ENCODE measurements at places on chromosomes 12 and 14.

DNA sequence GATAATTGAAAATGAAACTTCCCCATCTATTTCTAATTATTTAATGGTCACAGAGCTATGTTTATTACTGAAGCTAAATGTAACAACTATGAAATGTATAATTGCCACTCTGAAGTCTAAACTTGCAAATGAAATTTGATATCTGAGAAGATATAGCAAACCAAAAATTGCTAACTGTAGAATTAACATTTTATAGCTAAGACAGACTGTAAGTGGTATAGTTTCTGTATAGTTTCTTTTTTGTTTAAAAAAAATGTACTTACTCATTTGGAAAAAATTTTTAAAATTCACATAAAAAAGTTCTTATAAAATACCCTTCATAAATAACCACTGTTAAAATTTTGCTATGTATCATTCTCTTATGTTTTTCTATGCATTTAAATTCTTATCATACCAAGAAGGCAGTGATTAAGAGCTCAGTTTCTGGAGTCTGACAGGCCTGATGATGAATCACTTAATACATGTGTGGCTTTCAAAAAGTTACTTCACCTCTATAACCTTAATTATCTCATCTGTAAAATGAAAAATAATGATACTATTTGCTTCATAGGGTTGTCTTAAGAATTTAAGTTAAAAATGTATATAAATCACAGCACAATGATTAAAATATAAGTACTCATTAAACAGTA is 214.7 kb upstream of the GARIN2 start:
- DNase-seq = no peak

DNA sequence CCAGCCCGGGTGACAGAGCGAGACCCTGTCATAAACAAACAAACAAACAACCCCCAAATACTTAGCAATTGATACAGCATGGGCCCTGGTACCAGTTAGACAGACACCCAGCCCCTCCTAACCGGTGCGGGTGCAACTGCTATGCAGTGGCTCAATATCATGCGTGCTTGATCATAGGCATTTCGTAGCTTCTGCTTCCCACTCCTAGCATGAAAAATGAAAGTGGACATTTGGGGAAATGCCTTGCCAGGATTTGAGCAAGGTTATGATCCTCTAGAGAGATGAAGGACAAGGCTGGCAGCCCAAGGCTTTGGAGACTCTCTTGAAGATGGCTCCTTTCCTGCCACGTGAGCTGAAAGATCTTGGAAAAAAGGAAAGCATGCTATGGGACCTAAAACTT is 13.7 kb downstream of the FGF6 start:
- DNase-seq = no peak

DNA sequence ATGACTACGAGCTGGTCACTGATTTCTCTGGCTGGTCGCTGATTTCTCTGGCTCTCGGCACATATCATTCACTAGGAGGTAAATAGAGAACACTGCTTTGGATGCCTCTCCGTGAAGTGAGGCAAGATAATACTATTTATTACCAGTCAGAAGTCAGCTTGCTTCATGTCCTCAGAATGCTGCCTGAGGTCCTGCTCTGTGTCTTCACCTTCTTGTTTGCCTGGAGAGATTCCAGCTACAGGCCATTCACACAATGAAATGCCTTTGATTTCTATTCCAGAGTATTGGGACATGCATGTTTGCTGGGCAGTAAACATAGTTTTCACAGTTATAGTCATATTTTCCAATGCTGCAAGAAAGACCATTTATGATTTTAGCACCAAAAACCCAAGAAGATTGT is 106.7 kb downstream of the AEBP2 start:
- DNase-seq = no peak

DNA sequence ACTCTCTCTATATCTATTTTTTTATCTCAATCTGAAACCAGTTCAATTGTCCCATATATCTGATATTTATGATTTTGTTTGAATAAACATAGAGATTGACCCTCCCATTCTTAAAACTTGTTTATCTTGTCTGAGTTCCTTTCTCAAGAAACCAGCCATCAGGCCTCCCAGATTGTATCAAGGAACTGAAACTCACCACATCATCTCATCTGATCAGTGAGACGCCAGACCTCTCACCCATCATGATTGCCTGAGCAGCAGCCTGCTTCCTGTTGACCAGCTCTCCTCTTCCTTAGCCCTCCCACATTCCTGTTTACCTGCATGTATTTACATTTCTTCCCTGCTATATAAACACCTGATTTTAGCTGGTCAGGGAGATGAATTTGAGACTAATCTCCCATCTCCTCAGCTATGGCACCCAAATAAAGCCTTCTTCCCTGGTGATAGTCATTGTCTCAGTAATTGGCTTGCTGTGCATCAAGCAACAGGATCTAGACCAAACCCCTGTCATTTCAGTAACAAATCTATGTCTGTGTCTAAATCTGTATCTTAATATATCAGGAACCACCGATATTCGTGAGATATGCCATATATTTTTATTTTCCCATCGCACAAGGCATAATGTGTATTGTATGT is 323.6 kb downstream of the TMTC2 start:
- no peak for DNase-seq

- DNase-seq = no peak
Observed at GRCh38 chr12:71445071-71445470, 5.5 kb downstream of the LGR5 start.

- DNase-seq = no peak
Observed at GRCh38 chr12:67747869-67748742, 99.6 kb downstream of the DYRK2 start.

DNA sequence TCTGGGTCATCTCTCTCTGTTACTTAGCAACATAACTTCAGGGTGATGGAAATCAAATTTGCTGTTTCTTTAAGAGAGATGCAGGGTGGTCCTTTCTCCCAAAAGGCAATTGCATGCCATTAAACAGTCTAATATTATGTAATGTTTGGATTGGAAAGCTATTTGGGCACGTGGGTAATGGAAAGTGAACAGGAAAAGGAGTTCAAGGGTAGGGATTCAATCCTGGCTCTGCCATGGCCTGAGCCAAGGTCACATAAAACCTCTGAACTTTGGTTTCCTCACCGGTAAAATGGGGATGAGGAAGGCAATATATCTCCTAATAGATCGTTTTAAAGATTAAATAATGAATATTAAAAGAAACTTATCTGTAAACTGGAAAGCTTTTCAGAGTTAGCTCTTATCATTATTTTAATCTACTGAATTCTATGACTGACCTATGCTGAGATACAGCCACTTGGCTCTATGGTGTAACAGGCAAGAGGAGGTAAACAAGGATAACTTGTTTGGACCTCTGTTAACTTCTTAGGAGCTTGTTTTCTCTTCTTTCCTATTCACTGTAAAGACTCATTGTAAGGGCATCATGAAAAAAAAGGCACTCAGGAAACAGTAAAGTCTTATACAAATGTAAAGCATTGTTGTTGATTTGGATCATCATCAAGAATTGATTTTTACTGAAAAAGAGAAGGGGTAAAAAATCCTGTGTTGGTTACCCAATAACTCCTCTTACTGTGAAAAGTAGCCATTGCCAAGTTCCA is 55.7 kb upstream of the OVCH1 start:
- DNase-seq = no peak

GRCh38 chr14:19974844-19975243 is 547 bp upstream of the OR4K15 start:
- DNase-seq = no peak

DNA sequence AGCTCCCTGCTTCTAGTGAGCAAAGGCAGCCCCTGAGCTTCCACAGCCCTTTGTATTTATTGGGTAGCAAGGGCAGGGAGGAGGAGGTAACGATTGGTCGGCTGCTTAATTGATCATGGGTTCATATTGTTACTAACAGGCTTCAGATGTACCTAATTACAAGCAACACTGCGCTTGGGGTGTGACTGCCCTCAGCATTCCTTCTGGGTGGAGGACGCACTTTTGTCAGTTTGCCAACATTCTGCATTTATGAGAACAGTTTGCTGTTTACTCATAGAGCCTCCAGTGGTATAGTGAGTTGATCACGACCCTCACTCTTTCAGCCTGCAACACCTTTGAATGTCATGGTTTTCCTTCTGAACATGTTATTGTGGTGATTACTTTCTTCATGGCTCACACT is 9.6 kb downstream of the TSHR start:
- DNase-seq = no peak

- DNase-seq = no peak
Observed at GRCh38 chr14:24876996-24877395, 173.0 kb downstream of the STXBP6 start.

- DNase-seq = peak; percentile 66
Observed at GRCh38 chr12:90909069-90909770, 45.8 kb downstream of the CCER1 start.

DNA sequence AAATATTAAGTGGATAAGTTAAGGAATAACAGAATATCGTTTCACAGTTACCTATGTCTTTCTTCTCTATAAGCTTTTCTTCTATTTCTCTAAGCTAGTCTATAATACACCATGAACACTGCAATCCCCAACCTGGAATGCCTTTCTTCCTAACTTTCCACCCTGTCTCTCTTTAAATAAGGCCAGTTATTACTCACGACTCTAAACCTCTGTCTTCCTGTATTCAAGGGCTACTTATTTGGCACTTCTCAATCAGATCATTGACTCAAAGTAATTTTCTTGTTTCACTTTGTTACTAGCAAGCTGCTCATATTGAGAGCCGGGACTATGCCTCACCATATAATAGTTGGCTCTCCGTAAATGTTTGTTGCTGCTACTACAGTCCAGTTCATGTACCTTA is 13.5 kb downstream of the FERMT2 start:
- DNase-seq = no peak

GRCh38 chr14:24846261-24846660 is 203.7 kb downstream of the STXBP6 start:
- no peak for DNase-seq

DNA sequence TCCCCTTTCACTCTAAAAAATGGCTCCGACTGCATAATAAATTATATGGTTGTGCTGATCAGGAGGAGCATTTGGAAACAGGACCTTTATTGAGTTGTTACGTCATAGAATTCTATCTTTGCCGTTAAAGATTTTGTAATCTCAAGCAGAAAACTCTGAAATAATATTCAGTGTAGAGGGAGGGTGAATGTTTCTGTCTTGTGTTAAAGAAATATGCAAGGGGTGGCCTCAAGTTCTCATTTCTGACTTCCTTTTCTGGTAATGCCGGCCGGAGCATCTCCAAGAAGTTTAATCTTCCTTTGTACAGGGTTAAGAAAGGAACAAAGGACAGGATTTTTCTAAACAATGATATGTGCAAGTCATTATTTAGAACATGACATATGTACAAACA is 165.1 kb downstream of the SLC38A4 start:
- DNase-seq = no peak

GRCh38 chr12:113506867-113507266 is 35.2 kb upstream of the LHX5 start:
- DNase-seq = no peak

GRCh38 chr14:85822236-85822635 is 292.3 kb downstream of the FLRT2 start:
- no peak for DNase-seq

GRCh38 chr12:7637615-7638014 is 28.1 kb downstream of the APOBEC1 start:
- DNase-seq = no peak

Measured in testis (tissue), 5 donors.